CD4-positive, alpha-beta T cell treated with Interferon gamma for 1 hour (primary cell): ENCODE measurements at places on chromosomes 12 and 14.

- DNase-seq: no peak
Observed at GRCh38 chr14:104877066-104877805, 12.2 kb downstream of the CEP170B start.

DNA sequence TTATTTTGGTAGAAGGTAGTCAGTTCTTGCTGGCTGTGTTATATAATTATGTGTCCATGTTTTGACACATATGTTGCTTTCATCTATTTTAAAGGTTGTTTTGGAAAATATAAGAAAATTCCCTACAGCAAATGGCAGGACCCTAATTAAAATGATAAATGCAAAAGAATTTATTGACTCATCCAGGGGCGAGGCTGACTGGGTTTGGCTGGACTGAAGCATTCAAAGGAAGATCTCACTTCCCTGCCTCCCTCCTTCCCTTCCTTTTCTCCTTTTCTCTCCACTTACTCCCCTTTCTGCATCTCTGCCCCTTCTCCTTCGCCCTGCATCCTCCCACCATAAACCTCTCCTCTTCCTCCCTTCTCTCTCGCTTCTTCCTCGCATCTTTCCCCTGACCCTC is 129.6 kb downstream of the SNAPC1 start:
- no peak for DNase-seq

DNA sequence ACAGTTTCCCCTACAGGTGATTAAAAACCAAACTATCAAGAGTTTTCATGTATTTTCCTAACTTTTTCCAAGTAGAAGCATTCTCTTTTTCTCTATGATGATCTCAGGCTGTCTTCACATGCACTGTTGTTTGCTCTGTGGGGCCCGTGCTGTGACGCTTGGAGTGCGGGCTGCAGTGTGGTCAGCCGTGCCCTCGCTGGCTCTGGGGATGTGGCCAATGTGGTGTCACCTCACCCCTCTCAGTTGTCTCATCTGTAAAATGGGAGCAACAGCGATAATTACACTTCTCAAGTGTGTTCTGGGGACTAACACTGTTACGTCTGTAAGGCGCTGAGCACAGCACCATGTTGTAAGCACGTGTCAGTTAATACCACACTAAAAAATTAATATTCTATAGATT is 28.6 kb downstream of the DDX51 start:
- no peak for DNase-seq

DNA sequence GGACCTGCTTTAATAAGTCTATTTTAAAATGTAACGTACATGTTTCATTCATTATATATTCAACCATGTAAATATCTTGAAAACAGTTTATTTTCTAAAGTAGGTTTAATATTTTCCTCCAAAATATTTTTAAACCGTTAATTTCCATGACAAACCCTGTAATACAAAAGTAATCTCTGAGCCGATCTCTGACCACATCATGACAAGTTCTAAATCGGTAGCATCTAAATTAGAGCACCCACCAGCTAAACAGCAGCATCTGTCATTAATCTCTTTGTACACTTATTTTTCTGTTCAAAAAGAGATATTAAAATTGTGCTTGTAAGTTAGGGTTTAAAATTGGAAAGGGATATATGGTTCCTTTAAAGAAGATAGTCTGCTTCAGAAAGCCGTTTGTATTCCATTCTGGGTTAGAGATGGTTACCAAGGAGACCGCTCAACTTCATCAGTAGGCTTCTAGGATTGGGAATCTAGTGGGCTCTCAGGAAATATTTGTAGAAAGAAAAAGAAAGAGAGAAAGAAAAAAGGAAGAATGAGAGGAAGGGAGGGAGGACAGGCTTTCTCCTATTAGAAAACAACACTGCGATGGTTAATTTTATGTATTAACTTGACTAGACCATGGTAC is 232.5 kb upstream of the FOXN3 start:
- DNase-seq: no peak

- DNase-seq: no peak
Observed at GRCh38 chr14:91111443-91111842, 2.4 kb upstream of the DGLUCY start.

DNA sequence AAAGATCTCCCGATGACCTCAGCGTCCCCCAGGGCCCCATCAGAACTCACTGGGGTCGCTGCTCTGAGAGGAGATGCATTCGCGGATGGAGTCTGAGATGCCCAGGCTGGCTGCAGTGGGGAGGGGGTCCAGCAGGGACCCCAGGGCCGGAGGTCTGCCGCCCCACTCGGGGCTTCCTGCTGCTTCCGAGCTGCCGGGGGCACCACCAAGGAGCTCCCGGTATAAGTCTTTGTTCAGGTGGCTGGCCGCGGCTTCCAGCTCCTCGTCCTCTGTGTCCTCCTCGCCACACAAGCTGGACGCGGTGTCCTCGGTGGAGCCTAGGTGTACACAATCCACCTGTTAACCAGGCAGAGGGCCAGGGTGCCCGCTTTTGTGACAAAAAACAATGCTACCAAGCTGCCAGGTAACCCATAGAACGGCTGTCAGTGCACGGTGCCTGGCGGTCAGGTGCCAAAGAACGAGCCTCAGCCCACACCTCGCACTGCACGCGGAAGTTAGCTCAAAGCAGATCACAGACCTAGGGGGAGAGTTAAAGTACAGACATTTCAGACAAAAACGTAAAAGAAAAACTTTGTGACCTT is 26.6 kb upstream of the BTBD6 start:
- DNase-seq: no peak

- DNase-seq: no peak
Observed at GRCh38 chr12:1502379-1502720, 92.0 kb downstream of the FBXL14 start.

- no peak for DNase-seq
Observed at GRCh38 chr12:119060847-119061796, 79.8 kb downstream of the SRRM4 start.

DNA sequence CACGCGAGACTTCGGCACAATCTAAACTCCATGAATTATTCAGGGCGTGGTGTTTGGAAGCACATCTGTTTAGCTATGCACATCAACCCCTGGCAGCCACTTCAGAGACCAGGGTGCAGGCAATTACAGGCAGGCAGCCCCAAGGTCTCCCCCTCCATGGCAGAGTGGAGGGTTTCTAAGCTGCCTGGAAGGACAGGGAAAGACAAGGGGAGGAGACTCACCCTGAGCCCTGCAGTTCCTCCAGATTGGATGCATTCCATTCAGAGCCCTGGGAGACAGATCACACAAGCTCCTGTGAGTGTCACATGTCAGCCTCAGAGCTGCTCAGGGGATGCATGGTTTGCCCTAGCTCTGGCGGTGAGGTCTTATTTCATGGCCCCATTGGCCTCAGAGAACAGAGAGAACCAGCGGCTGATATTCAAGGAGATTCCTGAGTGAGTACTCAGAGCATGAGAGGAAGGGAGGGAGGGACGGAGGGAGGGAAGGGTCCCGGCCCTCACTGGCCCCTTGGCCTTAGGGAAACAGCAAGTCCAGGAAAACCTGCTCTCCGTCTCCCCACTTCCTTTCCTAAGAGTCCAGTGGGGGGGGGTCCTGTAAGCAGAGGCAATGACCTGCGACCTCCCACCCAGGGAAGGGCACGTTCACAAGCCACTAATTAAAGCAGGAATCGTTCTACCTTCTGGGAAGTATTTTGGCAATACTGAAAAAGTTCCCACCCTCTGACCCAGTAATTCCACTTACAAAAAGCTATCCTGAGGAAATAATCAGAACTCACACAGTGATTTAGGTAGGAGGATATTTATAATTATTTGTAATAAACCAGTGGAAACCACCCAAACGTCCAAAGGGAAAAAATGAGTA is 55.1 kb downstream of the SSH1 start:
- DNase-seq: no peak

DNA sequence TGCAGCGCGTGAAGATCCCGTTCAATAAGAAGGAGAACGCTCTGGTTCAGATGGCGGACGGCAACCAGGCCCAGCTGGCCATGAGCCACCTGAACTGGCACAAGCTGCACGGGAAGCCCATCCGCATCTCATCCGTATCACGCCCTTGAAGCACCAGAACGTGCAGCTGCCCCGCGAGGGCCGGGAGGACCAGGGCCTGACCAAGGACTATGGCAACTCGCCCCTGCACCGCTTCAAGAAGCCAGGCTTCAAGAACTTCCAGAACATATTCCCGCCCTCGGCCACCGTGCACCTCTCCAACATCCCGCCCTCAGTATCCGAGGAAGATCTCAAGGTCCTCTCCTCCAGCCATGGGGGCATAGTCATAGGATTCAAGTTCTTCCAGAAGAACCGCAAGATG is 131.9 kb upstream of the FUT8 start:
- DNase-seq: no peak
